ENCODE measurements at places on chromosomes 1 and 21.

DNA sequence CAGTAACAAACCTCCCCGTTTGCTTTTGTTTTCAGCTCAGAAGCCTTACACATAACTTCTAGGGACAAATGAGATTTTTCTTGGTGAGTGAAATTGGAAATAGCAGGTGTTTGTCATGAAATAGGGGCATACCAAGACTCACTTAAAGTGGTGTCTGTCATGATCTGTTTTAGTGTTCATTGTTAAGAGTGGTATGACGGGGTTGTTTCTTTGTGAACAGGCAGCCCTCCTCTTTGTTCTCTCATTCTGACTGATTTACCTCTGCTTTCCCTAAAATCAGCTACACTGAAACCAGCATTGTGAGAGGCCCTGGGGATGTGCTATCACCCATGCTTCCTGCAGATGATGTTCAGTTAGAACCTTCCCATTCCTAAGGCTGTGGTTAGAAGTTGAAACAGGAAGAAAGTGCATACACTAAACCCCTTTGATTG lies 2.5 kb upstream of the ERO1B start:
- DNase-seq: no peak

- no peak for DNase-seq
Measured at GRCh38 chr1:7483634-7484383, 287.3 kb upstream of the VAMP3 start.

DNA sequence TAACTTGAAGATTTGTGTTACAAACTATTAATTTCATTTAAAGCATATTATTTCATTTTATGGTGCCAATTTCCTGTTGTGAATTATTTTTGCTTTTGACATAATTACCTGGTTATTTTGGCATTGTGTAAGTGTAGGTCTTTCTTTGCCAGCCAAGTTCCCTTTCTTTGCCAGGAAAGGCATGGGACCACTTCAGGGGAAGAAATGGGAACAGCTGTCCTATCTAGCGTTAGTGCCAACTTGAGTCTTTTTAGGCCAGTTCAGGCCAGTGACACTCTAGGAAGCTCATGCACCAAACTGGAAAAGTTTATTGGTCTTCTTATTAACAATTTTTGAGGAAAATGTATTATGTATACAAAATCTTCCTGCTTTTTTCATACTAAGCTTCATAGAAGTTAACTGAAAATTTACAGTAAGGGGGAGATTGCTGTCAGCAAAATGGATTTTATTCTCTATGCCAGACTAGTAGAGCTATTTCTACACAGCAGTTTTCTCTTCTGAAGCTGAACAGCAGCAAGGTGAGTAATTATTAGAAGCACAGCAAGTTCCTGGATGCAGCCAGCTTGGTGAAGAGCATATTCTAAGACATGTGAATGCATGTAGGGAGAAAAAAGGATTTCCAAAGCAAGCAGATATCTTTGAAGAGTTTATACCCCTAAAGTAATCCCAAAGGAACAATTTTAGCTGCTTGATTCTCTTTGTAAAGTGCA lies 914.6 kb upstream of the ADGRL4 start:
- DNase-seq: no peak

DNA sequence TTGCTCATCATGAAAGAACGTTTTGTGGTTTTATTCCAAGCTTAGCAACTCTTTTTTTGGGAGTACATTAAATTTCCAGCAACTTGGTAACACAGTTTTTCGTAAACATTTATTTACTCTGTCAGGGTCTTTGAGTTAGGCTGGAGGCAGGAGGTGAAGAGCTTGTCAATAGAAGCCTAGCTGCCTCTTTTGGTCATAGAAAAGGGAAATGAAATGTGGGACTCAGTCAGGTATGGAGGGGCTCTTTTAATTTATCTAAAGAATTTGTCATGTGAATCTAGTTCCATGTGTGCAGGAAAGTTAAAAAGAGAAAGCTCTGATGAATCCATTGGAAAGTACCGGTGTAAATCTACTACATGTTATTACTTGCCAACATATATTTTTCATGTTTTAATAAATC lies 45.9 kb upstream of the PRMT6 start:
- no peak for DNase-seq

GRCh38 chr1:57517587-57518374 lies 93.9 kb upstream of the DAB1 start:
- DNase-seq: no peak

DNA sequence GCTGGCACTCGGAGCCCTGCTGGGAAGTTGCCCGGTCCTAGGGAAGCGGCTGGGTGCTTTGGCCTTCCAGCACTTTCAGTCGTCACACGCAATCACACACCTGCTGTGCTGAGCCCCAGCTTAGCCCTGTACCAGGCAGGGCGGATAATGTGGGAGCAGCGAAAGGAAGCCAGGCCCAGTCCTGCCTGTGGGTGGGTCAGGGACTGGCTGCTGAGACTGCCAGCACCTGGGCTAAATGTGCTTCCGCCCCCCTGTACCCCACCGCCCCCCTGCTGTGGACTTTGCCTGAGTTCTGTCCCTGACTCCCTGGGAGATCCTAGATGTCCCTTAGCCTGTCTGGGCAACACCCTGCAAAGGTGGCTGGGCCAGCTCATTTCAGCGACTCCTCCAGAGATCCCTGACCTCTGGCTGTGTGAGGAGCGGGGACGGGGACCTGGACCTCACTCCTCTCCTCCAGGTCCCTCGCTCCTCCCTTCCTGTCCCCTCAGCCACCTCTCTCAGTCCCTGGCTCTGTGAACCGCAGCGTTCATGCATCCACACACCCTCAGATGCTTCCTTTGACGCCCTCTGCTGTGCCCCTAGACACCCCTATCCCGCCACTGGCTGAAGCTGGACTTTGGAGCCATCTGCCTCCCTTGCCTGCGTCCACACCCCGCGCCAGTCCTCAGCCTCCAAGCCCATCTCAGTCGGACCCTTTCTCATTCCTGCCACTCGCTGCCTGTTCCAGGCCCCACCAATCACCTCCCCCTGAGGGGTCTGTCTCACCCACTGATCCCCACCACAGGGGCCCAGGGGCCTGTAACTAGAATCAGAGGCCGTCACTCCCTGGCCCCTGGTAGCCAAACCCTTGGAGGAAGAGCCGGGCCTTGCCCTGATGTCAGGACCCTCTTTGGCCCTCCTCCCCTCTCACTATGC lies 1.4 kb downstream of the MMEL1 start:
- DNase-seq: peak; percentile 37

GRCh38 chr1:234721476-234722269 lies 111.7 kb upstream of the IRF2BP2 start:
- peak; percentile 67 for DNase-seq

DNA sequence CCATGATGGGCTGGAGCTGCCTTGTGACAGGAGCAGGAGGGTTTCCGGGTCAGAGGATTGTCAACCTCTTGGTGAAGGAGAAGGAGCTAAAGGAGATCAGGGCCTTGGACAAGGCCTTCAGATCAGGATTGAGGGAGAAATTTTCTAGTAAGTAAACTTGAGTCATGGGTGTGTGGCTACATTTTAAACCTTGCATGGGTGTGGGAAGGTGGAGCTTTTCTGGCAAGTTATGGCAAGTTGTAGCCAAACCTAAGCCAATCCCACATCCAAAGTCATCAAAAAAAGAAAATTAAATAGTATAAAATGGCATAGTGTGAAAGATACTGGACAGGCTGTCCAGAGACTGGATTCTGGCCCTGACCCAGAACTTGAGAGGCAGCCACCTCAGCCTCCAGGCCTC lies 39.8 kb upstream of the HSD3B1 start:
- no peak for DNase-seq
